ENCODE measurements at places on chromosomes 2 and 18.

GRCh38 chr2:134207589-134208209 is 46.2 kb upstream of the MGAT5 start:
- peak; percentile 40 for DNase-seq

- no peak for DNase-seq
These were observed 92.5 kb downstream of the ZFP36L2 start for GRCh38 chr2:43133708-43134570.

DNA sequence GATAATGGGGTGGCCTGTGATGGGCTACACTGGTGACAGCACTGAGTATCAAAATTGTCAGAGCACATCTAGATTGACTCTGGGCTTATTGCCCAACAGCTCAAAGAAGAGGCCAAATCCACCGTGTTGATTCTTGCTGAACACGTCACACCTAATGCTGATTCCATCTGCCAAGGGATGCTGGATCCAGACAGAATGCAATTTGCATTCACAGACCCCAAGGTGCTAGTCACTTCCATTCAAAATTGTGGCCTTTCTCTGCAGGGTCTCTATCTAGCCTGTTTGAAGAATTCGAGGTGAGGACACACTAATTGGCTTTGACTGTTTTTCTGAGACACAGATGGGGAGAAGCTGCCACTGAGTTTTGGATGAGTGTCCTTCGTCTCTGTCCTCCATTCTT is 13.5 kb upstream of the GPR39 start:
- no peak for DNase-seq

DNA sequence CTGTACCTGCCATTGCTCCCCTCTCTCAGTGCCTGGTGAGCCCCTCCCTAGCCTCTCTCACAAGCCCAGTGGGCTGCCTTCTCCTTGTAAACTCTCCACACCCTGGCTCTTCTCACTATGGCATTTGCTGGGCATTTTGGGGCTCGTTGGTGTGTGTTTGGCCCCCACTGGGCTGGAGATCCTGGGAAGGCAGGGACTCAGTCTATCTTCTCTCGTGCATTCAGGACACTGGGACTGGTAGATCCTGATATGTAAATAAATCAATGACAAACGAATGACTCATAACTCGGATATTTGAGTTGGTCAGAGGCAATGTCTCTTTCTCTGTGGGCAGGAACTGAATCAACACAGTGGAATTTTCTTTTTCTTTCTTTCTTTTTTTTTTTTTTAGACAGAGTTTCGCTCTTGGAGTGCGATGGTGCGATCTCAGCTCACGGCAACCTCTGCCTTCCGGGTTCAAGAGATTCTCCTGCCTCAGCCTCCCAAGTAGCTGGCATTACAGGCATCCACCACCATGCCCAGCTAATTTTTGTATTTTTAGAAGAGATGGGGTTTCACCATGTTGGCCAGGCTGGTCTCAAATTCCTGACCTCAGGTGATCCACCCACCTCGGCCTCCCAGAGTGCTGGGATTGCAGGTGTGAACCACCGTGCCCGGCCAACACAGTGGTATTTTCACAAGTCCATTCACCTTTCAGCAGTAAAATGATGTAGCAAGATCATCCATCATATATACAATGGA is 144.6 kb upstream of the SPRED2 start:
- peak; percentile 80 for DNase-seq

DNA sequence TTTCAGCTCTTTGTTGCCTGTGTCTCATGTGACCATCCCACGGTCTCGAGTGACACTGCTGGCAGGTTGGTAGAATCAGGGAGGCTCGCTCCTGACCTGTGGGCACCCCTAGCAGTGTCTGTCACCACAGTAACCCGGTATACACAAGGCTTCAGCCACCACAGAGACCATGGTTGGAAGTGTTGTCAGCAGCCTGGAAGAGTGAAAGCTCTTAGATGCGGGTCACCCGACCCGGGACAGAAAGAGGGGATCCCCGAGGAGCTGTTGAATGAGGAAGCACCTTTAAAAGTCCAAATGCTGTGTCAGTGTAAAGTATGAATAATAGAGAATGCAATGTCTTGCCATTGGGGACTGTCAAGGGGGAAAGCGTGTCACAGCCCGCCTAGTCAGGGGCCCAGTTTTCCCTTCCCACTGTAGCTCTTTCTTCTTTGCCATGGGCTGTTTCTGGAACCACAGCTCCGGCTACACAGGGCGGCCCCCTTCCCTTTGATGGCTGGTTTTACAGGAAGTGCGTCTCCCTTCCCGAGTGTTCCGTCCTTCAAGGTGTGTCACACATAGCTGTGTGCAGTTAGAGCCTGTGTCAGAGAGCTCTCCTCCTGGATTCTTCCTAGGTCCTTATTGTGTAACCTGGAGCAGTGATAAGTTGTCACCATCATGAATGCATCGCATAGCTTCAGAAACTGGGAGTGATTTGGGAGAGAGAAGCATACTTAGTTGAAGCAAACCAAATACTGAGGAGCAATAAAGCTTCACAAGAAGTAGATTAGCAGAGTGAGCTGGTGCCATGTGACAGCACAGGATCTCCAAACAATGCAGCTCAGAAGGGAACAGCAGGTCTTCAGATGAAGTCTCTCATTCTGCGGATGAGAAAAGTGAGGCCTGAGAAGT is 81.4 kb downstream of the MTCL1 start:
- DNase-seq, result peak; percentile 61

DNA sequence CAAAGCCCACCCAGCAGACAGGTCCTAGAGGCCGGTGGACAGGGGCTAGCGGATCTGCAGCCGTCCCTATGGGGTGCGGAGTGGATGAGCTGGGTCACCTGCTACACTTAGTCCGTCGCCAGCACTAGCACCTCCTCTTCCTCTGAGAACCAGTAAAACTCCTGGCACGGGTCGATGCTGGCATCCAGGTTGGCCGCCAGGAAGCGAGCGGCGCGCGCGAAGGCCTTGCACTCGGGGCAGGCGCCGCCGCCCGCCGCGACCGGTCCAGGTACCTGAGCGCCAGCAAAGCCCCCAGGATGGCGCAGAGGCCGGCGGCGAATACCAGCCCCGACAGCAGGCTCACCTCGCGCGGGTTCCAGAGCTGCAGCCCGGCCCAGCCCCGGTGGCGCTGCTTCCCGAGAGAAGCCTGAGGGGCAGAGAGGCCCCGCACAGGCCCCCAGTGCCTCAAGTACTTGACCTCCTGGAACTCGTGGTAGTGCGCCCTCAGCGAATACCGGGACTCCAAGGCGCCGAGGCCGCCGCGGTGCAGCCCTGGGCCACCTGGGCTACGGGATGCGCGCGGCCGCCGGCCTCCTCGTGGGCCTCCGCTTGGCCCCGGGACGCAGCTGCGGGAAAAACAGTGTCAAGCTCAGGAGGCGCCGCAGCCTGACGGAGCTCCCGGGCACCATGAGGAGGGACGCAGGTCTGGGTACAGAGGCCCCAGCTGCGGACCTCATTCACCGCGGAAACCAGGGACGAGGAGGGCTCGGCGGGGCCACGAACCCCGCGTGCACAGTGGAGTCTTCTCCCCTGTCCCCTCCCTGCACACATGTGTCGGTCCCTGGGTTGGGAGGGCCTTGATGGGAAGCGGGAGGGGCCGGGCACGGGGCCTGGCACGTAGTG is 27.5 kb upstream of the ALPP start:
- no peak for DNase-seq

DNA sequence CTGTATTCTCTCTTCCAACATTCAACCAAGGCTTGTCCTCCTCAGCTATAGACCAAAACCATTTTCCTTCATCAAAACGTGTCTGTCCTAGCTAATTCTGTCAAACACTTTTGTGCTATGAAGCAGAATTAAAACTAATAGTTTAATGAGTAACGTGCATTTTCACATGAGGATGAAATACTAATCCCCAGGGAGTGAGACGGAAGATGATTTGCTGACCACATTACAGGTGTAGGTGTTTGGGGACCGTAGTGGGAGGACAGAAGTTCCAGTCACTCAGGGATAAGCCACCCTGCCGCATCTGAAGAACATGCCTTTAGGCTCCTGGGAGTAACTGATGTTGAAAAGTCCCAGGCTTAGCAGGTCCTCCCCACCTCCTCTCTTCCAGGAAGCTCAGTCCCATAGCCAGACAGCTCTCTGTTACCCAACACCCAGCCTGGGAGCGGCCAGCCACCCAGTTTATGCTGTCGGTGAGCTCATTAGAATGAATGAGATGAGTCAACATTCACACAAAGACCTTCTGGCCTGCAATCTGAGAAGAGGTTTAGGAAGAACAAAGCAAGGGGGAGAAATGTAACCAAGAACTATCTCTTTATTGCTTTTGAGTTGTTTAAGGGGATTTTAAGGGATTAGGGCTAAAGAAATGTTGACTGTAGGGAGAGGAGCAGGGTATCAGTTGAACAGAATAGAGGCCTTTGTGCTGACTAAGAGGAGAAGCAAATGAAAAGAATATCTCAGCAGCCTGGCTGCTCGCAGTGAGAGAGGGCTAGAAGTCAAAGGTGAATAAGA is 122.5 kb downstream of the FOXI3 start:
- peak; percentile 86 for DNase-seq

DNA sequence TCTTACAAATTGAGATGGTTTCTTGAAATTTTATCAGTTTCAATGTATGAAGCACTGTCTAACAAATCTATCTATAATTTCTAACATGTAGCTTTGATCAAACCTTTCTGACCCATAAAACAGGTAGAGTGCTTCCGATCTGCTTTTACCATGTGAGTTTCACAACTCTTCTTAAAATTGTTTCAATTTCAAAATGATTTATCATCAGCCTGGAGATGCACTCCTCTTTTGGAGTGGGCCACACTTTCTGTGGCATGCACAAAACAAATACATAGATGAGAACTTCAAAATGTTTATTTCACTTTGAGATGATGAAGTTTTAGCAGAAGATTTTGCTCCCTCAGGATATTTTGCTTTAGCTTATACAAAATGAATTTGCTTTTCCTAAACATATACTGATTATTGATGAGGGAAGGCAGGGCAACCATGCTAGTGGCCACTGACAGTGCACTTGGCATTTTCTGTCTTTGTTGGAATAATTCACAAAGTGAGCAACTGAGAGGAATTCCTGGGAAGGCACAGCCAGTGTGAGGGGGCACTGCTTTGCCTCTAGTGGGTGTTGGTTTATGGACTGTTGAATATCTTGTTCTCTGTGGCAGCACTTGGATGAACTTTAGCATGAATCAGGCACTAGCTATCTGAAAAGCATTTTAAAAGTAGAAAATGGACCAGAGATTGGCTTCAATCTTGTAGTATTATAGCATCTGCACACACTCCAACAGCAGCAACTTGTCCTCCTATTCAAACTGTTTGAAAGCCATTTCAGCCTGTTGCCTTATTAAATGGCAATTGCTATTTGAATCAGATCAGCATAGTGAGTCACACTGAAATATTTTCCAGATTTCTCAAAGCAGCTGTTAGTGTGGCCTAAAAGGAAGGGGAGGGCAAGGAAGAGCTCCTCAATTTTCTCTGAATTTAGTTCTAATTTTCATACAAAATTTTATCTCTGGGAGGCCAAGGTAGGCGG is 193.2 kb downstream of the CCDC85A start:
- no peak for DNase-seq

DNA sequence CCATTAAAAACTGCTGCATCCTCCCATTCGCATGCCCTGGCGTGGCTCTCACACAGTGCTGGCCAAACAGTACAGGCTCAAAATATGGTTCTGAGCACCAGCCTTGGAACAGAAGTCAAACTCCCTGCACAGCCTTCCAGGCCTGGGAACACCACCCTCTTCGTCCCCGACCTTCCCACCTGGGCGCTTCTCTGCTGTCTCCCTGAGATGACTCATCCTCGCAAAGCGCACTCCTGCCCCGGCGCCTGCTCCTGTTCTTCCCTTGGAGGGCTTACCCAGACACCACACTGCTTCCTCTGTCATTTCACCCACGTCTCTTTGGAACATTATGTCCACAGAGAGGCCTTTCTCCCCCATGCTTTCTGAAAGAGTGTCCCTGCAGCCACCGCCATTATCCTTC is 172.7 kb downstream of the L3MBTL4 start:
- no peak for DNase-seq

DNA sequence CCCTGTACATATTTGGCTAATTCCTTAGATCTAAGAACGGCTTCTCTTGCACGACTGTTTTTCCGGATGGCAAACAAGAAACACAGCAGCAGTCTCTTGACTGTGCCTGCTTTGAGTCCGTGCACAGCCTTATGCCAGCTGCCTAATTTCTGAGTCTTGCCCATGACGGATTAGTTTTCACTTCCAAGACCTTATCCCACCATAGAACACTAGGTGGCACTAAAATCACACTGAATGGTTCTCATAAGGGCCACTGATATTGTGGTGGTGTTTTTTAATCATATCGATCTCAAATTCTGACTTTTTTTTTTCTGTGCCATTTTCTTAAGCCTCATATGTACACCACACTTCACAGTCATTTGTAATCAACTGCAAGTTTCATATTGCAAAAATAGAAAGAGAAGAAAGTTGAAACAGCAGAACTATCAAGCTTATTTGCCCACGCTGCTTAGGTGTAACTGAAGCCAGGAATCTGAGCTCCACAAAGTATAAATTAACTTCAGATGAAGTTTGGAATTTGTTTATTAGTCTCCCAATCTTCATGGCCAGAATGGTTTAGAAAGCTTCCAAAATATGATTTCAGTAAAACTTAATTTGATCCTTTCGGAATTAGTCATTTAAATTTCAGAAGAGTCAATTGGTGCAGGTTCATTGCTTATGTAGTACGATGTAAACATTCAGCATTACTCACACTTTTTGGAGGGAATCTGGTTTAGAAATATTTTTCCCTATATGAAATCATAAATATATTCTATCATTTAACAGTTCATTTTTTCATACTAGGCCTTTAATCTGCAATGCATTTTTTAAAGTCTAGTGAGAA is 45.5 kb upstream of the SCN7A start:
- DNase-seq, result peak; percentile 55

GRCh38 chr2:112481528-112482233 is at the start of gene TTL:
Gene TTL (plus strand): TSS chr2:112482156. CDS start chr2:112482345, 189 bp downstream.
- peak; percentile 77 for DNase-seq

DNA sequence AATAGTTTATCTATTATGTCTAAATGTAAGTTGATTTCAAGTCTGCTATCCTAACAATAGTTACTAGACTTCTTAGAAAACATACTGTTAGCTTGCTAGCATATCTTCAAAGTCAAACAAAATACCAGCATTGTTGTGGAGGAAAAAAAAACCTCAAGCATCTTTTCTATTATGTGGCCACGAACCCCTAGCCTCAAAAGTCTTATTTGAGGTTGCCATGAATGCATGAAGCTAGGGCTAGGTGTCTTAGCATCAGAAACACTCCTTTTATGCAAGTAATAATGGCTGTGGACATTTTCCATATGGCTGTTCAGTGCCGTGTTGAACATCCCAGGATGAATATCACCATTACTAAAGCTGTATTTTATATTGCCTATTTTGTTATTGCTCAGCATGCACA is 86.6 kb upstream of the OTX1 start:
- DNase-seq, result no peak

DNA sequence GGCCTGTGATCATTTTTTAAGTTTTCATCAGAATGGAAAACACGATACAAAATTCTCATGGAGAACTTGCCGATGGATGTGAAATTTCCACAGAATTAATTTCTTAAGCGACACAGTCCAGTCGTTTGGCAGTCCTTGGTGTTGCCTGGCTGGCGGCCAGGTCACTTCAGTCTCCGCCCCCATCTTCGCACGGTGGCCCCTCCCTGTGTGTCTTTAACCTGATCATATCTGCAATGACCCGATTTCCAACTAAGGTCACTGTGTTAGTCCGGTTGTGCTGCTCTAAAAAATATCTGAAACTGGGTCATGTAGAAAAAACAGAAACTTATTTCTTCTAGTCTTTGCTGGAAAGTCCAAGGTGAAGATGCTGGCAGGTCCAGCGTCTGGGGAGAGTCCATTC is 44.5 kb upstream of the COPS8 start:
- DNase-seq, result no peak

All from RWPE1 (cell line).